ENCODE measurements at places on chromosomes 4 and X.

DNA sequence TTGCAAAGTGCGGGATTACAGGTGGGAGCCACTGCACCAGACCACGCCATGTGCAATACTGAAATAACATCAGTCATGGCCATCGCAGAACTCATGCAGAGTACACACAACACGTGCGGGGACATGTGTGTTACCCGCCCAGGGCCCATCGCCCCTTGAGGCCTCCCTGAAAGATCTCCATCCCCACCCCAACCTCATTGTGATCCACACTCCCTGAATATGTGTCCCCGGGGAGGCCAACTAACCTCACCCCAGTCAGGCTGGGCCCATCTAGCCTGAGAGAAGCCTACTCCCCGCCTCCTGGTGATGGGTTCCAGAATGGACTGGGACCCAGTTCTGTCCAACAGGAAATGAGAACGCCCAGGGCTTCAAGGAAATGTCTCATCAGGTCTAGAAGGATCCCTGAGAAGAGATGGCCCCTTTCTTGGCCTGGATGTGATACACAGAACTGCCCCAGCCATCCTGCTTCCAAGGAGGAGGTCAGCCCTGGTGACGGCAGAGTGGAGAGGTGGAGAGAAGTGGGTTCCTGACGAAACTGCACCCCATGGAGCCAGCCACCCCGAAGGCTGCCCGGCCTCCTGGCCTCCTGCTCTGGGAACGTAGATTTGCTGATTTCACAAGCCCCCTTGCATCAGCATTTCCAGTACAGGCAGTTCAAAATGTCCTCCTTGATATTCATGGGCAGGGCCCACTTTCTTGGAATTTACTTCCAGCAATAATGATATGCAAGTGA lies 22.5 kb upstream of the CLDN24 start:
- no peak for DNase-seq

DNA sequence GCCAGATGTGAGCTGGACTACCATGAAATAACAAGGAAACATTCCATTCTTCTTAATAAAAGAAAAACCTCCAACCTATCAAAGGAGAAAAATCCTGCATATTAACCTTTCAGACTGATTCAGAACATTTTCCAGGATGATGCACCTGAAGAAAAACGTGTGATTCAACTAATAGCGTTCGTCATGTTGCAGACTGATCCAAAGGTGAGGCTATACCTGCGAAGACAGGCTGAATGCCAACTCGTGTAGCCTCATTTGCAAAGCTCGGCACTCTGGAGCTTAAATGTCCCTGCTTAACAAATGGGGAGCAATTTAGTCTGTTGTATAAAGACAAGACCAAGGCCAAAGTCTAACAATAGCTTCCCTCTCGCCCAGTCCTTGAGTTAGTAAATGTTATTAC lies 172.0 kb upstream of the NOCT start:
- no peak for DNase-seq

- no peak for DNase-seq
Observed at GRCh38 chr4:181690498-181690897, 552.7 kb upstream of the TENM3 start.

DNA sequence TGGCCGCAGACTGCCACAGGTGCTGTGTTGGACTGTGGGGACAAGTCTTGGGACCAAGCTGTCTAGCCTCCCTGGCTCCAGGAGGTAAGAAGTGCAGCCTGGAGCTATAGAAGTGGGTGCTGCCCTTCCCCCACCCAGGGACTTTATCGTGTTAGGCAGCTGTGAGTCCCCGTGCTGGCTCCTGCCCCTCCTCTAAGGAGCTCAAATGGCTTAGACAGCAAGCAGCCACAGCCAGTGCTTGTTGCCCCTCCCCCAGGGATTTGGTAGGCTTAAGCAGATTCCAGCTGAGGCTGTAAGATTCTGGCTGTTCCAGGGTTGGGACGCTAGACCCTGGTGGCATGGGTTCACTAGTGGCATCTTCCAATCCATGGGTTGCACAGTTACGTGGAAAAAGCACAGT lies 979.4 kb upstream of the PCDH10 start:
- DNase-seq = no peak

DNA sequence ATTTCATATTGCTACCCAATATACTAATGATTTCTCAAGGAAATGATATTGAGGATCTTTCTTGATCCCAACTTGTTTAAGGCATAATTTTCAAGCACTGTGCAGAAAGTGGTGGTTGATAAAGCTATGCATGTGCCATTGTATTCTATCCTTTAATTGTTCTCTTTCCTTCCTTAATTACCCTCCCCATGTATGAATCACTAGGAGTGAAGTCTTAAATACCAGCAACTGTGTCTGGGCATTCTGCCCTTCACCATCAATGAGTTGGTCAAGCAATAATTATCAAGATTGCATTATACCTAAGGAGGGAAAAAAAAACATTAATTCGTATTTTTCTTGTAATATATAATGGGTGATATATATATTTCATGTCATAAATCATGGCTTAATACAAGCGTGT lies 111.8 kb upstream of the FRMPD4 start:
- DNase-seq = no peak

- no peak for DNase-seq
Observed at GRCh38 chr4:5261866-5262265, 210.6 kb downstream of the STK32B start.

- DNase-seq = no peak
Observed at GRCh38 chr4:94534401-94535312, 82.9 kb downstream of the PDLIM5 start.

- DNase-seq = no peak
Observed at GRCh38 chrX:23304881-23305280, 29.8 kb upstream of the PTCHD1 start.

GRCh38 chr4:73450398-73451004 lies 14.5 kb downstream of the AFP start:
- no peak for DNase-seq

DNA sequence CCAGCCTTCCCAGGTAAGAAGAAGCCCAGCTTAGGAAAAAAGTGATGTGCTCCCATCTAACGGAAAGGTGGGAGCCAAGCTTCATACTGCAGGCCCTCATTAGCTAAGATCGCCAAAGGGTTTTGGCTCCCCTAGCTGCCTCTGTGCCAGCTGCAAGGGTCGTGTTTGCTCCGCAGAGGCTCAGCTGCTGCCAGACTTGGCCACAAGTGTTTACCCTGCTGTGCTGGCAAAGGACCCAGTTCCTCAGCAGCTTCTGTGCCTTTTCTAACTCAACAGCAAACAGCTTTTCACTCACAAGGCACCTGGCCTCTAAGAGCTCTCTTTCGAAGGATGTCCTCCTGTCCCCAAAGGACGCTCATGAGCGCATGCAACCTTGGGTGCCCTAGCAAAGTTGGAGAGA lies 12.2 kb upstream of the VMA21 start:
- DNase-seq = no peak

DNA sequence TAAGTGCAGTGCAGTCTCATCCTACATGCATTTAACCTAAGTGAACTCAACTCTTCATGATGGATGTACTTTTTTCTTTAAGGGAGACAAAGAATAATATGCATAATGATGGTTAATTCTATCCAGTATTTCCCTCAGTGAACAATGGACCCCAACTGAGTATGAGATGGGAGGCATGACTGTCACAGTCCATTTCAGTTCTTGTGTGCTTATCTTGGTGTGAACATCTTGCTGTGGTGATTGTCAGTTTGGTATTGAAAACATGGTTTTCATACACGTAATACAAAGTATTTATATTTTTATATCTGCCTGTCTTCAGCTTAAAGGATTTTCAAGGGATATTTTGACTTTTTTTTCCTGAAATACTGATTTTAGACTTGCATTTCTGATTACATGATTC lies 72.0 kb upstream of the NDUFC1 start:
- DNase-seq = no peak

DNA sequence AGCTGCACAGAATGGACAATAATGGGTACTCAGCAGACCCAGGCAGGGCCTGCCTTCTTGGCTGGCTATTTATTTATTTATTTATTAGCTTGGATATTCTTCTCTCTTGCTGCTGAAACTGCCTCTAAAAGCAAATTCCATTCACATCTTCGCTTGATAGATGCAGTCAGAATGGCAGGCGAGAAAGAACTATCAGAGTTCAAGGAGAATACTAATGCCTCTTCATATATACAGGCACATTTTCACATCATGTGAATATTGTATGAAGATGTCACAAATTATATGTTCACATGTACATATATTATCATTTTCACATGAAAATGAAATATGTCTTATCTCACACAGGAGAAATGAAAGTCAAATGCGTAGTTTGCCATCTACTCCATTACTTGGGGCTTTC lies 479.7 kb upstream of the ATOH1 start:
- no peak for DNase-seq

GRCh38 chr4:183541752-183542040 lies 36.8 kb downstream of the ING2 start:
- DNase-seq = no peak

- no peak for DNase-seq
Observed at GRCh38 chr4:16759931-16760582, 138.4 kb downstream of the LDB2 start.

GRCh38 chr4:139889264-139889663 lies 223.6 kb downstream of the MGST2 start:
- DNase-seq = no peak

DNA sequence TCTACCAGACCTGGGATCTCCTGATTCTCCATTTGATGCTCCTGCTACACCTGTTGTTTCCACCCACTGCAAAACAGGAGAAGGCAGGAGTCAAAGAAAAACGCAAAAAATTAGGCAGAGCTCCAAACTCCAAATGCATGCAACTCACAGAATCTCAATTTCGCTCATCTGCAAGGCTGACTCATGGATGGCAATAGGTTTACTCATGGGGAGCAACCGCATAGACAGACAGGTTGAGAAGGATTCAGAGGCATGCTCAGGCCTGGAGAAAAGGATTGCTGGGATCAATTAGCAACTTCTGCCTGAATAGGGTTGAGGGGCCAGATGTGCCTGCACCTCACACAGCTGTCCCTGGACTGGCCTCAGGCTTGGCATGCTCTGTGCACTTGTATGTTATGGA lies 231.0 kb downstream of the LDB2 start:
- DNase-seq = no peak

DNA sequence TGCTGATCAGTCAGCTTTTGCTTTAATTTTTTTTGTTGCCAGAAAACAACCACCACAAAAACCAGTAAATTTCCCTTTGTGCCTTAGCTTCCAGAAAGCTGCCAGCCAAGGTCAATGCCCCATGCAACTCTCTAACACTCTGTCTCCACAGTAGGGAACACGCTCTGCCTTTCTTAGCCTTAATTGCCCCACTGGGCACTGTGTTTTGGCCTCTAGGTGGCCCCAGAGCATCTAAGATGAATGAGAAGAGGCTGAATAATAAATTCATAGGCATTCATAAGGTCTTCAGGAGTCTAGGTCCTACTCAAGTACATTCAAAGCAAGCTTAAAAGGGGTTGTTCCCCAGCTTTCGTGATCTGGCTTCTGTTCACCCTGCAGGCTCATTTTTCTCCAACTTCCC lies 57.7 kb upstream of the PASD1 start:
- DNase-seq = peak; percentile 33

DNA sequence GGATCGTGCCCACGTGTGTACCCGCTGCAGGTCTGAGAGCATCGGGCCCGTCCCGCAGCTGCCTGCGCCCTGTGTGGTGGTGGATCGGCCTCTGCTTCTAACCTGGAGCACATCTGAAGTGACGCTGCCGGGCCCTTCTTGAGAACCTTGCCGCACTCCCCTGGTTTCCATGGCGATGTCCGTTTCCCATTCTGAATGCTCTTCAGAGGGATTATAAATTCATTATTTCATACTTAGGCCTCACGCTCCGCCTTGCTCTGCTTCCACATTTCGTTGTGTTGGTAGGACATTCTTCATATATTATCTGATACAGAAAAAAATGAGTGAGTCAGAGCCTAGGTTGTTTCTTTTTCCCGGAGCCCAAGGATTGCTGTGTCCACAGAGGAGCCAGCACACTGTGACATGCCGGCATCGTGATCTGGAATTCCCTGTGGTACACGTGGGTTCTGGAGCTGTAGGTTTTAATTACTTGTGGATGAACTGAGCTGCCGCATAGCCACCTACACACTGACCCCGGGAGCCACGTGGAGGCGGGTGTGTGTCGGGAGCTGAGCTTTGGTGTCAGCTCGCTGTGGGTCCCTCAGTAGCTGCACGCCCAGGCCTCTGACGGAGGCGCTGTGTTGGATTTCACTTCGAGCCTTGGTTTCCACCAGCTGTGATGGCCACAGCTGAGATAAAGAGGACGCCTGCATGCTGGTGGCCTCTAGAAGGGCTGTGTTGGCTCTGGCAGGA lies 63.4 kb downstream of the PSAPL1 start:
- no peak for DNase-seq

DNA sequence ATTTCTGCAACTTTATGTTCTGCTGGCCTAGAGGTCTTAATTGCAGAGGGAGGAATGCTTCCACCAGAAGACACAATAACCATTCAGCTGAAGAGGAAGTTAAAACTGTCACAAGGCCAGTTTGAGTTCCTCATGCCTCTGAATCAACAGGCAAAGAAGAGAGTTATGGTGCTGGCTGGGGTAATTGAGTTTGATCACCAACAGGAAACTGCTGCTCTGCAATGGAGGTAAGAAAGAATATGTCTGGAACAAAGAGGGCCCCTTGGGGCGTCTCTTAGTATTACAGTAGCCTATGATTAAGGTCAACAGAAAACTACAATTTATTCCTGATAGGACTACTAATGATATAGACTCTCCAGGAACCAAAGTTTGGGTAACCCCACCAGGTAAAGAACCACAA lies 744.0 kb downstream of the FSTL5 start:
- DNase-seq = peak; percentile 7

GRCh38 chr4:31803526-31804195 lies 1083.5 kb downstream of the PCDH7 start:
- no peak for DNase-seq

GRCh38 chr4:52659722-52660261 lies 691 bp upstream of the USP46 start:
- no peak for DNase-seq

DNA sequence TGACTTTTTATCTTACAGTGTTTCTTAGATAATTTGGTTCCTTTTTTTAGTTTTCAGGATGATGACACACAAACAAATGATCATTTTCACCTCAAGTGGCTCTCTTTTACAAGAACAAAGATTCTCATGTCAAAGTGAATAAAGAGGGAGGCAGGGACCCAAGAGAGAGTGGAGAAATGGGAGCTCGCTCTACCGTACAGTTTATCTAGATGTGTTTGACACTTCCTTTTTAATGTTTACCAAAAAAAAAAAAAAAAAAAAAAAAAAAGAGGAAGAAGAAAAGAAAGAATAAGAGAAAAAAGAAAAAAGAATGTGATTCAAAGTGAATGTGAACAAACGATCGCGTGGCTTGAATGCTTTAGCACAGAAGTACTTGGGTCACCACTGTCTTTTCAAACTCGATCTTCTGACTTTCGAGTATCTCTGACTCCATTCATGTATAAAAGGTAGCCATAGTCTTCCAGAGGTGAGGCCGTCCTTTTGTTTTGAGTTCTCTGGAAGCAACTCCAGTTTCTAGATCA lies 75.6 kb upstream of the GRXCR1 start:
- no peak for DNase-seq

- no peak for DNase-seq
Observed at GRCh38 chr4:47010912-47011446, 17.6 kb upstream of the GABRA4 start.

- no peak for DNase-seq
Observed at GRCh38 chr4:25481648-25482047, 104.6 kb downstream of the ANAPC4 start.
